Natural killer cell (primary cell): ENCODE measurements at places on chromosomes 6 and 20. TPM values are rescaled to one million over a fixed set of nuclear protein-coding genes. Genes with fewer than 3 reads are reported as not detected.
A peak's percentile ranks its signal among the peaks of the same experiment; 100 is the strongest.

GRCh38 chr6:155152211-155153076, 111.4 kb upstream of the CLDN20 start:
- no peak overlapping the region for H3K4me3 ChIP-seq
- H3K4me1 ChIP-seq, result peaks cover 7% of the 10 kb centered on the region
- no peaks in the 10 kb centered on the region for H3K27me3 ChIP-seq
- DNase-seq, result no peak
- H3K27ac ChIP-seq, result no peak overlapping the region

DNA sequence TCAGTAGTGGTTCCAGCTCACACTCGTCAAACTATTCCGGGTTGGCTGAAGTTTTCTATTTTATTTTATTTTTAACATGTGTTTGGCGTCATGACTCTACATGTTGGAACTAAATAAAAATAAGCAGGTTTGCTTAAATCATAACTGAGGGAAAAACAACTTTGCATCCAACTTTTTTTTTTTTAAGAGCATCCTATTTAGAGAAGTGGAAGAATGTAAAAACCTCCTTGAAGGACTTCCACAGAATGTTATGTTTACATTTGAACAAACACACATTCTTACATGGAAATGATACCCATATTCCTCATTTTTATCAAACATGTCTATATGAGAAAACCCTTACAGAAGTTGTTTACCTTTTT, 659 bp downstream of the PRDM1 start:
- H3K4me3 ChIP-seq, result peak overlapping the region; percentile 54
- H3K27ac ChIP-seq, result no peak overlapping the region
- DNase-seq, result no peak
- H3K27me3 ChIP-seq, result no peaks in the 10 kb centered on the region
- peaks cover 32% of the 10 kb centered on the region for H3K4me1 ChIP-seq

GRCh38 chr20:32565735-32566032, 19.4 kb downstream of the NOL4L start:
- no peaks in the 10 kb centered on the region for H3K27me3 ChIP-seq
- H3K4me1 ChIP-seq, result peaks cover 95% of the 10 kb centered on the region
- H3K27ac ChIP-seq, result peak overlapping the region; percentile 75
- no peaks in the 10 kb centered on the region for H3K36me3 ChIP-seq
- no peak overlapping the region for H3K4me3 ChIP-seq

- no peak overlapping the region for H3K27ac ChIP-seq
- H3K36me3 ChIP-seq, result no peaks in the 10 kb centered on the region
- H3K27me3 ChIP-seq, result peaks cover 22% of the 10 kb centered on the region
- peak overlapping the region; percentile 86 for H3K4me3 ChIP-seq
- peaks cover 19% of the 10 kb centered on the region for H3K4me1 ChIP-seq
- DNase-seq, result no peak
Observed at GRCh38 chr6:28980852-28981430, 24.2 kb downstream of the ZNF311 start.

DNA sequence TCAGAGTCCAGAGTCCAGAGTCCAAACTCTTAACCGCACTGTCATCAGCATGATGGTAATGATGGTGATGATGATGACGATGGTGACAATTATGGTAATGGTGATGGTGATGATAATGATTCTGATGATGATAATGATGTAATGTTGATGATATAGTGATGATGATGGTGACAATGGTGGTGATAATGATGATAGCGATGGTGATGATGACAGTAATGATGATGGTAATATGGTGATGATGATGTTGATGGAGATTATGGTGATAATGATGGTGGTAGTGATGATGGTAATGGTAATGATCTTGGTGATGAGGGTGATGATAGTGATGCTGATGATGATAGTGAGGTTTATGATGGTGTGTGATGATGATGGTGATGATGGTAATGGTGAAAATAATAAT, 367.8 kb upstream of the CDH4 start:
- no peaks in the 10 kb centered on the region for H3K4me1 ChIP-seq
- H3K27me3 ChIP-seq, result no peaks in the 10 kb centered on the region
- no peak overlapping the region for H3K4me3 ChIP-seq
- no peaks in the 10 kb centered on the region for H3K36me3 ChIP-seq
- H3K27ac ChIP-seq, result no peak overlapping the region

DNA sequence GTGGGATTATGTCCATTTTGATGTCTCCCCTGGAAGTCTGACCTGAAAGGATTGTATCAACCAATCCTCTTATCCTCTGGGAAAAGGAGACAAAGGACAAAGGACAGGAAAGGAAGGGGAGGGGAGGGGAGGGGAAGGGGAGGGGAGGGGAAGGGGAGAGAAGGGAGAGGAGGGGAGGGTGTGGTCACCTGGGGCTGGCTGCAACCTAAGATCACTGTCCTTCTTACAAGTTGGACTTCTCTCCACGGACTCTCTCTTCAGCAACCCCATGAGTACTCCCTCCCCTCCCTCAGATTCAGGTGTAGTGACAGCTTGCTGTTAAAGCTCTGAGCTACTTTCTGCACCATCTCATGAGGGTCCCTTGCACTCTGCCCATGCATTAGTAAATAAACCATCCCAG, 58.9 kb upstream of the KLHL31 start:
- H3K36me3 ChIP-seq, result no peaks in the 10 kb centered on the region
- peaks cover 3% of the 10 kb centered on the region for H3K4me1 ChIP-seq
- H3K4me3 ChIP-seq, result no peak overlapping the region
- no peak overlapping the region for H3K27ac ChIP-seq
- no peak for DNase-seq

DNA sequence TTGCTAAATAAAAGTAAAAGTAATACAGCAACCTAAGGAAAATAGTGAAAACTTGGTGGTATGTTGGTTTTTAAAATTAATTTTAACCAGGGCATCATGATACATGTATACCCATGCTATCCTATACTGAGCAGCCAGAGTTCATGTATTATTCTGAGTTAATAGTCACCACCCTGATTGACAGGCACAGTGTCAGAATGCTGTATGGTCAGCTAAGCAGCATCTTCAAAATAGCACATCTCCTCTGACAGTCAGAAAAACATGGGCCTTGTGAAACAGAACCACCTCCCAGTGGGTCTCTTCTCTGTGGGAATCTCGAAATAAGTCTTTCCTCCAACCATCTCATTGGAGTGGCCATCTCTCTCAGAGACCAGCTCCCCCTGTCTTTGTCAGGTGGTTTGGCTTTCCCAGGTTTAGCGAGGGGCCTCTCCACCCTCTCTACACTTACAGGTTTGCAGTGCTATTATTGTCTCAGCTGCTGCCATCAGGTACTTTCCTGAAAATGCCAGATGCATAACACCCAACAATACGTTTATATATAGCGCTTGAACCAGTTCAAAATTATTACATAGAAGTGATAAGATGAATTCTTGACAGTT, 47.1 kb upstream of the RNF8 start:
- no peak for DNase-seq
- peaks cover 30% of the 10 kb centered on the region for H3K36me3 ChIP-seq
- H3K27me3 ChIP-seq, result no peaks in the 10 kb centered on the region

DNA sequence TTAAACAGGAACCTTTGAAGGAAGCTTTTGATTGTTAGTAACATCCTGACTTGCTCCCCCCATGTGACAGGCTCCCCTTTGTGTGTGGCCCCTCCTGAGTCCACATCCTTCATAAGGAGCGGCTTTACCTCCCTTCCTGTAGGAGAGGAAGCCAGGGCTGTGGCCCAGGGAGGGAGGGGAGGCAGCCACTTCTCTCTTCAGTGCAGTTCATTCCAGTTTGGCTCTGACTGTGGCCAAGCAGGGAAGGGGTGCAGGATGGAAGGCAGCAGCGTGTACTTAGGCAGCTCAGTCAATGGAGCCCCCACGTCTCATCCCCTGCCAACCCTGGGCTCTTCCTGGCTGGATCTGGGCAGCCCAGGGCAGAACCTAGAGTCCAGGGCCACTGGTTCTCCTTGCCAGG, 295.2 kb downstream of the QKI start:
- peaks cover 64% of the 10 kb centered on the region for H3K4me1 ChIP-seq
- no peak overlapping the region for H3K4me3 ChIP-seq
- no peaks in the 10 kb centered on the region for H3K36me3 ChIP-seq
- no peak for DNase-seq
- no peak overlapping the region for H3K27ac ChIP-seq

- no peaks in the 10 kb centered on the region for H3K4me1 ChIP-seq
- H3K27me3 ChIP-seq, result no peaks in the 10 kb centered on the region
- H3K36me3 ChIP-seq, result peaks cover 19% of the 10 kb centered on the region
- no peak overlapping the region for H3K4me3 ChIP-seq
- DNase-seq, result no peak
Observed at GRCh38 chr6:109820706-109821350, 129.7 kb downstream of the FIG4 start.

DNA sequence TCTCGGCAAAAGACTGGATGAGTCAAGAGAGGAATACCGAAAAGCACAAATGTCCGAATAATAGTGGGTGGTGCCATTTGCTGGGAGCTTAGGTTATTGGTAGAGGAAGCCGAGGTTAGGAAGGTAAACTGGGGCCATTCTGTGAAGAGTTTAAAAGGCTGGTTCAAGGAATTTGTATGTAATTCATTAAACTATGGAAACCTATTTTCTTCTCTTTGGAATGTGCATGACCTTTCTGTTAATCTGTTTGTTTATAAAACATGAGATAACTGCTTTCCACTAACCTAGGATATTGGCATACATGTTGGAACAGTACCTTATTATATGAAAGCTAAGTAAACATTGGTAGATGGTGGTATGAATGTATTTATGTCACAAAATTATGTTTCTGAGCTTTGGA, 71.8 kb downstream of the LCA5 start:
- no peaks in the 10 kb centered on the region for H3K4me1 ChIP-seq
- H3K4me3 ChIP-seq, result no peak overlapping the region
- H3K27me3 ChIP-seq, result no peaks in the 10 kb centered on the region

DNA sequence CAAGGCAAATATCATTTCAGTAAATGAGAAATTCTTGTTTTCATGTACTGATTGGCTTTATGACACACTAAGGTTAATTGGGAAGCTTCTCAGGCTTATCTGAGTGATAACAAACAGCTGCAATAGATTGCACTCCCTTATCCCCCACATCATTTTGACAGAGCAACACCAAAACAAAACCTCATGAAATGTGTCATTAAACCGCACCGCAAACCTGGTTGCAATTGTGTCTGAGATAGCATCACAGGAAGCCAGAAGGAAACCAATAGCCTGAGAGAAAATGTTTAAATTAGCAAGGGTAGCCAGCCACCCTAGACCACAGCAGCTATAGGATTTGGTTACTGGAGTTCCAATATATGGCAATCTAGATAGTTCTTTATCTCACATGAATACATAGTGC, 31.6 kb upstream of the LAMA4 start:
- H3K27ac ChIP-seq, result no peak overlapping the region
- H3K36me3 ChIP-seq, result no peaks in the 10 kb centered on the region
- H3K4me1 ChIP-seq, result peaks cover 13% of the 10 kb centered on the region
- H3K4me3 ChIP-seq, result no peak overlapping the region
- DNase-seq, result peak; percentile 45
- H3K27me3 ChIP-seq, result peaks cover 48% of the 10 kb centered on the region

- H3K27ac ChIP-seq, result no peak overlapping the region
- no peaks in the 10 kb centered on the region for H3K4me1 ChIP-seq
- no peaks in the 10 kb centered on the region for H3K36me3 ChIP-seq
- H3K4me3 ChIP-seq, result no peak overlapping the region
- no peak for DNase-seq
- H3K27me3 ChIP-seq, result no peaks in the 10 kb centered on the region
Observed at GRCh38 chr6:83474309-83474708, 38.0 kb upstream of the PRSS35 start.

The C6orf163 gene
- total RNA-seq, result 1.8 TPM

The EYS gene
- not detected for total RNA-seq
